ENCODE measurements at places on chromosomes 1 and 21.
A peak's percentile ranks its signal among the peaks of the same experiment; 100 is the strongest.

DNA sequence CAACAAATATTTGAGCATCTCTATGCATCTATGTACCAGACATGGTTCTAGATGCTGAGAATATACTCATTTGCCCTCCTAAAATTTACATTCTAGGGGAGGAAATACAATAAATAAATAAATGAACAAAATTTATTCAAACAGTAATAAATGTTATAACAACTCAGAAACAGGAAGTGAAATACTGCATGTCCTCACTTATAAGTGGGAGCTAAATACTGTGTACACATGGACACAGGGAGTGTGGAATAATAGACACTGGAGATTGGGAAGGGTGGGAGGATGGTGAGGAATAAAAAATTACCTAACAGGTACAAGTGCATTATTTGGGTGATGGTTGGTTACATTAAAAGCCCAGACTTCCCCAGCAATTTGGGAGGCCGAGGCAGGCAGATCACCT lies 4.3 kb downstream of the COA7 start:
- DNase-seq = no peak

GRCh38 chr1:166811691-166812090 lies 27.6 kb upstream of the POGK start:
- no peak for DNase-seq

- no peak for DNase-seq
Observed at GRCh38 chr21:44462086-44462833, 7.0 kb downstream of the LRRC3 start.

DNA sequence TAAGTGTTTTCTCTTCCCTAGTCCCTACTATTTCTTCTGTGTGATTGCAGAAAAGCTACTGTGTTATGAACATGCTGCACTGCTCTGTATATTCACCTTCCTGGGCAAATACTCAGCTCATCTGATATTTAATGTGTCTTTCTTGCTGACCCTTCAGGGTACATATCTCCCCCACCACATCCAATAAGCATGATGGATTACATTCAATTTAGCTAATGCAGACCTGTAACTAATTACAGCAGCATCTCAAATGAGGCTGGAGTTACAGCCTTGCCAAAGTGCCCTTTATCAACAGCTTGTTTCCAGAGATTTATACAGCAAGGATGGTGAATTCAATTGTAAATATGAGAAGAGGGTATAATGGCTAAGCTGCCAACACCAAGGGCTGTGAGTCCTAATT lies 144.0 kb downstream of the KCNH1 start:
- no peak for DNase-seq

DNA sequence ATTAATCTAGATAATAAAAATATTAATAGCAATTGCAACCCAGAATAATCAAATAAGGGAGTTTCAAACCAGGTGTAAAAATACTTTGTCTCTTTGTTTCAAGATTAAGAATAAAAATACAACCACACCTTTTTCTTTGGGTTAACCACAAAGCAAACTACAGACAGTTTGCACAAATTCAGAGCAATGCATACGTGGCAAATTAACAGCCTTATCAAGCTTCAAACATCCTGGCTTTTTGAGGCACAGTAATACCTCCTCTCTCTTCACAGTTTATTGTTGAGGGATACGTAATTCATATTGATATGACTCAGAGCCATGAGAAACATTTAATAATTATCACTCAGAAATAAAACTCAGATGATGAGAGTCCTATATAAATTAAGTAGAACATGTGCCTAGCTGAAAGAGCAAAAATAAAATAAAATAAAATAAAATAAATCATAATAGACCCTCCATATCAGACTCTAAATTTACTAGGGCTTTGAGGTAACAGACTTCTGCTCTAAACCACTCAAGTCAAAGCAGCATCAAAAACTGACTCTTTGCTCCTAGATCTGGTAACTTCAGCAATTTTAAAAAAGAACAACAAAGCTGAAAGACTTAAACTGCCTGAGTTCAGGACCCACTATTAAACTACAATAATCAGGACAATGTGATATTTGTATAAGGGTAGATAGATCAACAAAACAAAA lies 11.4 kb downstream of the EDEM3 start:
- DNase-seq = no peak

DNA sequence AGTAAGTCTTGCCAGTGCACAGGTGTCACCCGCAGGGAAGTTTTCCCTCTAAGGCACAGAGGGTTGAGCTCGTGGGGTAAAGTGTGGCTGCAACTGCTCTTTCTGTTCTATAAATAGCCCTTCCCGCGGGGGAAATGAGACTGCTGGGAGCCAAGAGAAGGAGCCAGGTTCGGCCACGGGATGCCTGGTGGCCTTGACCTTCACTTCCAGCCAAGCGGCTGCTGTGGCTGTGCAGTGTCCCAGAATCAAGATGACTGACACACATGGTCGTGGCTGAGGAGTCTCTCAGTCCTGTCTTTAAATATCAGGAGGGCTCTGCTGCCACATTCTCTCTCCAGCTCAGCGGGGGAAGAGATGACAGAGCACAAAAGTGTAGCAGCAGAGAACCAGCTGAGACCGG lies 154.1 kb upstream of the VAMP3 start:
- DNase-seq = no peak

DNA sequence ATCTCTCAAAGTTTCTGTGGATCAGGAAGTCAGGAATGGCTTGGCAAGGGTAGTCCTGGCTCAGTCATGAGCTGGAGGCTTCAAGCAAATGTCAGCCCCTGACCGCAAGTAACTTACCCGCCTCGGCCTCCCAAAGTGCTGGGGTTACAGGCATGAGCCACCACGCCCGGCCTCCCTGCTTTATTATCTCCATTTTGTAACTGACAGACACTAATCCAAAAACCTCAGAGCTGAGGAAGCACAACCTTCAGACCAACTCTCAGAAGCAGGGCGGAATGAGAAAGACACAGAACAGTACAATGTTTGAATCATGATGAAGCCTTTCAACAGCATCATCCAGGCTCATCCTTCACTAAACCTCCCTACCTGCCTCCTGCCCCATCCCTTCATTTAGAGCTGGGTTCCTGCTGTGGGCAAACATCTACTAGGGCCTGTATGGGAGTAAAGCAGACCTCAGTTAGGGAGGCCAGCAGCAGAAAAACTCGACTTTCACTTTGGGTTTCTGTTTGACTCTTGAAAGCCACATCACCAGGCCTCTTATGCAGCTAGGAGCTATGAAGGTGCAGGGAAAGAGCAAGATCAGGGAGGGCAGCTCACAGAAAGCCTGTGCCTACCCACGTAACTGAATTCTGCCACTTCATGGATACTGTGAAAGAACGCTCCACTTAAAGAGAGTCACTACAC lies 84.4 kb upstream of the RAB4A start:
- no peak for DNase-seq

GRCh38 chr1:205440476-205441317 lies 15.1 kb downstream of the BLACAT1 start:
- DNase-seq = peak; percentile 93

GRCh38 chr1:21077085-21077484 lies 99.6 kb downstream of the EIF4G3 start:
- DNase-seq = no peak

DNA sequence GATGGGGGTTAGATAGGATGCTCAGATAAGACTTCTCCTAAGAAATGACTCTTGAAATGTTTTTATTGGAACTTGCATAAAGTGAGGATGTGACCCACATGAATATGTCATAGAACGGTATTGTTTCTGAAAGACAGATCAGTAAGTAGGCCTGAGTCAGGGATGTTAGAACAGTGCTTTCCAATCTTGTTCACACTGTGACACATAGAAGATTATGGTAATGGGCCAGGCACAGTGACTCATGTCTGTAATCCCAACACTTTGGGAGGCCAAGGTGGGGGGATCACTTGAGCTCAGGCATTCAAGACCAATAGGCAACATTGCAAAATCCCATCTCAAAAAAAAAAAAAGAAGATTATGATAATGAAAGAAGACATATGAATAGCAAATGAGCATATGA lies 32.9 kb downstream of the FMO4 start:
- no peak for DNase-seq

DNA sequence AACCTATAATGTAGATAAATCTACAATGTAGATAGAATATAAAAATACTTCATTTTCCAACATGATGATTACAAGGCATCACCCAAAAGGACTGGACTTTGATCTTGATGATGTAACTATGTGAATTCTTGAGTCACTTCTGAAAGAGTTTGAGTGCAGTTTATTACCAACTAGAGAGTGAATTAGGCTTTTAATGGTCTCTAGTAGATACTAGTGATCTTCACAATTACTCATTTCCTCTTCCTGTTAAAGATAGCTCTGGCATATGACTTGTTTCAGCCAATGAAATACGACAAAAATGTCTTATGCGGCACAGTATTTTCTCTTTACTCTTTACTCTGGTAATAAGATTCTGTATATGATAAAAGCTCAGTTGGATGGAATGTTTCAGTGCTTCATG lies 1588.1 kb upstream of the B3GALT2 start:
- no peak for DNase-seq

DNA sequence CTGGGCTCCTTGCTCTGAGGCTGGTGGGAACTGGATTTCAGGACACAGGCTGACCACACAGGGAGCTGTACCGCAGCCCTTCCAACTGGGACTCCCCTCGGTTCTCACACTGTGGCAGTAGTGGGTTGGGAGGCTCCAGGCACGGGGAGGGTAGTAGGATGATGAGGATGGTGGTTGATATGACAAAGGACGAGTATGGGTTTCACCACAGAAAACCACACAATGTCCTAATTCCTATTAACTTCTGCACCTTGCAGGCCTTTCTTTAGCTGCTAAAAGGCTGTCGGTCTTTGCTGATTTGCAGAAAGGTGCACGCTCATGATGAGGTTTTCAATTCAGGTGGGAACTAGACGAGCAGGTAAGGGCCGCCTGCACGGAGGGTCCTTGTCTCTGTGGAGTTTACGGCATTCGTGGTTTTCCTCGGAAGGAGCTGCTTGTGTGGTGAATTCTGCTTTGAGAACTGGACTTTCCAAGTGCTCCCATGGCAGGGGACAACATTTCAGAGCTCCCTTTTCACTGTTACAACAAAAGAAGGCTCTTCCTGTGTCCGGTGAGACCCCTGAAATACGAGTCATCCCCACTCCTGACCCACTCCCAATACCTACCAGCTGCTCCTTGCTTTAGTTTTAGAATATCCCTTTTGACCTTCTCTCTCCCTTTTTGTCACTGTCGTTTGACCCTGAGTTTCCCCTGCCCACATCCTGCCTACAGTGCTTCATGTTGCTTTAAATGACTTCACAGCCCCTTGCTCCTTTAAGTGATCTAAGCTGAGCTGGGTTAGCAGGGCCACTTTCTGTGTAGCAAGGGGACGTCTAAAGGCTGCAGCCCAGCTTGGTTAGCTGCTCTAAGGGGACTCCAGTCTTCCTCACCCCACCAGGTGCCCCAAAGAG lies 125.1 kb downstream of the MRPS6 start:
- DNase-seq = peak; percentile 32

DNA sequence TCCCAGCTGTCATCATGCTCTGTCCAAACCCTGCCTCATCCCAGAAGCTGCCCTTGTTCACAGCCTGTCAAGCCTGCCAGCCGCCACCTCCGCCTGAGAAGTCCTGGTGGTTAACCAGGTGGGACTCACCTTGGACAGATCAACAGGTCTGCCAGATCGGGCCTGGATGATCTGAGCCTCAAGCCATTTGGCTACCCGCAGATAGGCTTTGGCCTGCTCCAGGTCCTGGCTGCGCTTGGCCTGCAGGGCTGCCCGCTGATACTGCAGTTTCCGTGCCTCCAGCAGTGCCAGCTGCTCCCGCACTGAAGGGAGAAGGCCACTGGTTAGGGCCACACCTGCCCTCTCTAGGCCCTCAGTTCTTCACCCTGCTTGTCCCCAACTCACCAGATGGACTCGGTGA lies 8.6 kb downstream of the CC2D1B start:
- no peak for DNase-seq

DNA sequence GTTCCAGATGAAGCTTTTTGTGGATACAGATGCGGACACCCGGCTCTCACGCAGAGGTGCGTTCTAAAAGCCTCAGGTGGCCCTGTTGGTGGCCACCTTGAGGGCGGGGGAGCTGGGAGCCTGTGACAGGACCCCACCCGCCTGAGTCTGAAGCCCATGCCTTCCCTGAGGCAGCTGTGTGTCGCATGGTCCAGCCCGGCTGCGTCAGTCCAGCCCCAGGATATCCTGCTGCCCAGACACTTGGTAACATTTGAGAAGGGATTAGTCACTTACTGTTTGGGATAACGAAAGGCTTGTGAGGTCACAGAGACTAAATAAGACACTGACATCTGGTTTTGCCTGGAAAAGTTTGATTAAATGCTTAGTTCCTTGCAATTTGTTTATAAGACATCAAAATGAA lies 68.9 kb downstream of the UCK2 start:
- no peak for DNase-seq

DNA sequence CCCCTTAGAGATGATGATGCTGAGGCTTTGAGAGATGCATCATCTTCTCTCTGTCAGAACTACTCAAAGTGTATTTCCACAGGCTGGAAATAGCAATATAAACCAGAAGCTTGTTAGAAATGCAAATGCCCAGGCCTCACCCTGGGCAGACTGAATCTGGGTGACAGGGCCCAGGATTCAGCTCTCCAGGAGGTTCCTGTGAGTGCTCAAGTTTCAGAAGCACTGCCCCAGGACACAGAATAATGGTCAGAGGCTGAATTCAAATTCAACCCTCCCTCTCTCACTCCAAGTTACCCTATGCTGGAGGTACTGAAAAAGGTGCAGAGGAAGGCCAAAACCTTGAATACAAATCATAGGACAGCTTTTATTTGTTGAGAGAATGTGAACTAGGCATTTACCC lies 98.5 kb upstream of the NGF start:
- no peak for DNase-seq

DNA sequence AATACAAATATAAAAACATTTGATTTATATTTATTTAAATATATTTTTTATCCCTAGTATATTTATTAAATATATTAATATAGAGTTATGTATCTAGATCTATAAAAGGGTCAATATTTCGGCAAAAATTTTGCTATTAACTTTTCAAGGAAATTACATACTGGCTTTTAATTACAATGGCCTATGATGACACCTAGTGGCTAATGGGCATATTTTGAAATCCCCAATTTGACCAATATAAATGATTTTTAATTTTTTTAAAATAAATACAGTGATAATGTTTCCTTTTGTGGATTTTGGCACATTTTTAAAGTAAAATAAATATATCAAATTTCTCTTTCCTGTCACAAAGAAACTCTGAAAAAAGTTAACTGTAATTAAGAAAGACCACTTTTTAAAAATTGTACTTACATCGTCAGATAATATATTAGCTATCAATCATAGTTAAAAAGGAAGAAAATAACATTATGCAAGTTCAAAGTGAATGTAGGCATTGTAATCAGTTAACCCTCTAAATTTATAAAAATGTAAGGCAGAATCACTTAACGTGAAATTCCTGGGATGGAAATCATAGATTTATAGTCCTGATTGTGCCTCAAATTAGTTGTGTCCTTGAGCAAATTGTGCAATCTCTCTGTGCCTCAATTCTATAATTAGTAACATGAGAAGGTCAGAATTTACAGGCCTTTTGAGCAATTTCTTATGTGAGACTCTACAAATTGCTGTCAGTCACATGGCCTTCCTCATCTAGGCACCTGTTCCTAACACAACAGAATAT lies 25.6 kb upstream of the RGS13 start:
- peak; percentile 25 for DNase-seq

GRCh38 chr1:183027791-183028190 lies 4.6 kb downstream of the LAMC1 start:
- DNase-seq = no peak

GRCh38 chr1:169601096-169601881 lies 15.0 kb upstream of the F5 start:
- peak; percentile 68 for DNase-seq

GRCh38 chr1:176188604-176189003 lies 18.5 kb downstream of the COP1 start:
- DNase-seq = no peak

GRCh38 chr1:220873868-220874655 lies 5.2 kb upstream of the HLX start:
- DNase-seq = peak; percentile 60
